ENCODE measurements at places on chromosomes 4 and X.

- no peak for DNase-seq
Measured at GRCh38 chrX:1581132-1581531, 10.3 kb upstream of the AKAP17A start.

GRCh38 chr4:184343502-184344177, 126.0 kb upstream of the ENPP6 start:
- peak; percentile 82 for DNase-seq

GRCh38 chr4:102036016-102036415, 245.5 kb downstream of the BANK1 start:
- DNase-seq, result no peak

DNA sequence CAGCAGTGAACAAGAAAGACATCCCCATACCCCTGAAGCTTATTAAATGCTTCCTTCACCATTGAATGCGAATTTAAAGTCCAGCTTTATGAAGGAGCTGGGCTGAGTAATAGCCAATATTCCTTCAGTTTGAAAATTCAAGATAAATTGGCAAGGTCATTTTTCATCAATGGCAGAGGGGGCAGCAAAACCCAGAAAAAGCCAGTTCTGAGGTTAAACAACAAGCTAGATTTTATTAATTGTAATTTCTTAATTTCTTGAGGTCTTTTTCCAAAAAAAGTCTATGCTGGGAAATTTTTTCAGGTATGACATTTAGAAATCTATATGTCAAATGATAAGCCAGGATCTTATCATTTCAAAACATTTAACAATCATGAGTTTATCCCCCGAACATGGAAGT, 808.9 kb downstream of the RPA4 start:
- DNase-seq, result no peak

GRCh38 chr4:103907414-103907813, 187.6 kb upstream of the TACR3 start:
- no peak for DNase-seq

DNA sequence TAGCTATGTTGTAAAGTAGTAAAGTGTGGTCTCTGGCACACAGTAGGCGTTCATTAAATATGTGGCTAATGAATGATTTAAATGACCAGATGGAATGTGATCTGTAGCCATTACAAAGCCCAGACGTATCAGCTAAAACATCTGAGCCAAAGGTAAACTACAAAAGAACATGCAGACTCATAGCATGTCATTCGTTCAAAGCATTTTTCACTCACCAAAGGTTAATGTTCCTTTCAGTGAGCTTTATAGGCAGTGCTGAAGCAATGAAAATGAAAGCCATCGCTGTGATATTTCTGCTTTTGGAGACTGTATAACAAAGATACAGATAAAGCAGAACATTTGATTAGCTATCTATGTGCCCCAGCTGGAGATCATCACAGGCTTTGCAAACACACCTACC, 50.5 kb downstream of the F9 start:
- no peak for DNase-seq

DNA sequence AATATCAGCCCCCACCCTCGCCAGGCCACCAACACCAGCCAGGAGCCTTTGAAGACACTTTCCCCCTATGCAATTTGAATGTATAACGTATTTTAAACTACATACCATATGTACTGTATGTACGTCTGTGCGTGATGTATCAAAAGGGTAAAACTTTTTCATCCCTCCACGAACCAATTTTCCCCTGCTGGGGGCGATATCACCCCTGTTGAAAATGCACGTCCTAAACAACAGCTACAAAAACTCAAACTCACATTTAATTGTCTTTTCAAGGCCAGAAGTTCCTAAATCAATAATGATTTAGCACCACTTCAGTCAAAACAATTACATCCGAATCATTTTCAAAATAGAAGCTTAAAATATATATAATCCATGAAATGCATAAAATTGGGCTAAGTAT, 1.4 kb downstream of the VEGFD start:
- no peak for DNase-seq

DNA sequence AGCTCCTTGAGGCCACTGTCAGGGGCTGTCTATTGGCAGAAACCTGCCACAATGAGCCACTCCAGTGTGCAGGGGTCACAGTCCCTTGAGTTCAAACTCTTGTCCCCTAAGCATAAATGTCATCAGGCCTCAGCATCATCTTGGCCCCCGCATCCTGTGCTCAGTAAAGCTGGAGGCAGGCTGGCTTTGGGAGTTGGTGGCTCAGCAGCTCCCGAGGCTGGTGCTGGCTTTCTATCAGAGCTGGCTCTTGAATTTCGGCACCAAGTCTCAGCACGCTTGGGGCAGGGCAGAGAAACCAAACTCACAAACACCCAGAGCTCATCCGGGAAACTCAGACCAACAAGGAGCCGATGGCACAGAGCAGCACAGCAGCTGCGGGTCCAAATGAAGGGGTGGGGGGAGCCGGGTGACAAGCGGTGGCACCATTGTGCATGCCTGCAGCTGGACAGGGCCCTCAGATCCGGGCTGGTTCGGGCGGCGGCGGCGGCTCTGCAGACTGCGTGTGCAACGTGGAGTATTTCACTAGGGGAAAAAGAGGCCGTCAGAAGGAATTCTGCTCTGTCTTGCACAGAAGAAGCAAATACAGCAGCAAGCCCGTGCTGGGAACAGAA, 75.5 kb downstream of the MTMR1 start:
- DNase-seq, result no peak

- DNase-seq, result no peak
Measured at GRCh38 chr4:145716200-145716599, 36.3 kb downstream of the C4orf51 start.

Data from stromal cell of bone marrow (primary cell).